Tibial nerve (tissue), 4 donors: ENCODE measurements at places on chromosomes 2 and 18. TPM values are rescaled to one million over a fixed set of nuclear protein-coding genes. Genes with fewer than 3 reads are reported as not detected.

- DNase-seq = peak; percentile 16
- H3K27ac ChIP-seq = no peak overlapping the region
- H3K4me3 ChIP-seq = no peak overlapping the region
- peaks cover 5% of the 10 kb centered on the region for H3K36me3 ChIP-seq
These were observed 54.2 kb downstream of the PDE1A start for GRCh38 chr2:182372661-182373060.

GRCh38 chr2:10918661-10919409 lies 7.1 kb downstream of the KCNF1 start:
- H3K36me3 ChIP-seq = no peaks in the 10 kb centered on the region
- H3K27ac ChIP-seq = no peak overlapping the region
- H3K4me1 ChIP-seq = no peaks in the 10 kb centered on the region
- no peak for DNase-seq
- no peak overlapping the region for H3K4me3 ChIP-seq
- peaks cover 8% of the 10 kb centered on the region for H3K27me3 ChIP-seq

DNA sequence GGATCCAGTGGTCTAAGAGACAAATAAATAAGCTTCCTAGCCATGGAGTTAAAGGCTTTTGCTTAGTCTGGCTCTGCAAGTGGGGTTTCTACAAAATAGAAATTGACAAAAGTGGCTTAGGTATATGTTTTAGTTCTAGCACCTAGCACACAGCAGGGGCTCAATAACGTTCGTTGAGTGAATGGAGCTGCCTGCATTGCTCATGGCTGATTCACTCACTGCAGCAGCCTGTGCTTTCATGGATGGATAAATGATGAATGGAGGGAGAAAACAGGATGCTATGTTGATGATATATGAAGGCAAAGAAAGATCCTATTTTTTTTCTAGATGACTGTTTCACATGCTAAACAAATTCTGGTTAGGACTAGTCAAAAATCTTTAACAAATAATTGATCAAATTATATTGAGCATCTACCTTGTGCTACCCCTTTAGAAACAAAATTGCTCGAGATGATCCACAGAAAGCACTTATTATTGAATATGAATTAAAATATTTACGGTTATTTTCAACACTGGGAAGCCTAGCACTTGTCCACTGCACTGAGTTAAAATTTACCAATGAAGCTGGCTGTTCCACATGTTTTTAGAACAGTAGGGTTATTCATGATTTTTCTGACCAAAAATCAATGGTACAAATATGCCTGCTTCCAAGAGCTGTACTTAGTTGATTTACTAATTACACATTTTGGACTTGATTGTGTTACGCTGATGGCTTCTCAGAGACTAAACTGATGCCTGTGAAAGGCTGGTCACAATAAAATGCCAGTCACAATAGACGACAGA lies 39.6 kb downstream of the HDHD2 start:
- no peaks in the 10 kb centered on the region for H3K4me1 ChIP-seq
- H3K27me3 ChIP-seq = no peaks in the 10 kb centered on the region
- DNase-seq = no peak
- H3K4me3 ChIP-seq = no peak overlapping the region

GRCh38 chr2:48228345-48228684 lies 301.6 kb upstream of the STON1 start:
- no peaks in the 10 kb centered on the region for H3K4me1 ChIP-seq
- H3K27me3 ChIP-seq = no peaks in the 10 kb centered on the region
- H3K27ac ChIP-seq = no peak overlapping the region
- no peak overlapping the region for H3K4me3 ChIP-seq

- no peak for DNase-seq
- no peak overlapping the region for H3K4me3 ChIP-seq
- no peak overlapping the region for H3K27ac ChIP-seq
These were observed 20.8 kb downstream of the PTPN18 start for GRCh38 chr2:130376433-130377293.

DNA sequence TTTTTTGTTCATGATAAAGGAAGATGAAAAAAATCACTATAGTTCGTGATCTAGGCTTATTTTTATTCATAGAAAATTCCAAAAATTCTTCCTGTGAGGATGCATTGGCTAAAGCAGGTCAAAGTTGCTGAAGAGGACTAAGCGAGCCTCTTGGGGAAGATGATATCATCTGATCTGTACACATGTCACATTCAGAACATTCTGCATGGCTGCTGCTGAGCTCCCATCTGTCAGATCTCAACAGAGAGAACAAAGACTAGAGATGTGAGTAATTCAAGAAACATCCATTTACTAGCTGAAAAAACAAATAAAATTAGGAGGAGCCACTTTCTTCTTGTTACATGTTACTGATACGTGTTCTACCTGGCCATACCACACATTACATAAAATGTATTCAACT lies 518.6 kb upstream of the FSIP2 start:
- no peak for DNase-seq
- no peak overlapping the region for H3K4me3 ChIP-seq
- no peaks in the 10 kb centered on the region for H3K36me3 ChIP-seq
- H3K27me3 ChIP-seq = no peaks in the 10 kb centered on the region
- H3K4me1 ChIP-seq = no peaks in the 10 kb centered on the region

GRCh38 chr2:188248513-188248912 lies 43.2 kb upstream of the GULP1 start:
- no peak overlapping the region for H3K27ac ChIP-seq
- no peaks in the 10 kb centered on the region for H3K36me3 ChIP-seq
- DNase-seq = no peak
- H3K27me3 ChIP-seq = no peaks in the 10 kb centered on the region
- H3K4me3 ChIP-seq = no peak overlapping the region

DNA sequence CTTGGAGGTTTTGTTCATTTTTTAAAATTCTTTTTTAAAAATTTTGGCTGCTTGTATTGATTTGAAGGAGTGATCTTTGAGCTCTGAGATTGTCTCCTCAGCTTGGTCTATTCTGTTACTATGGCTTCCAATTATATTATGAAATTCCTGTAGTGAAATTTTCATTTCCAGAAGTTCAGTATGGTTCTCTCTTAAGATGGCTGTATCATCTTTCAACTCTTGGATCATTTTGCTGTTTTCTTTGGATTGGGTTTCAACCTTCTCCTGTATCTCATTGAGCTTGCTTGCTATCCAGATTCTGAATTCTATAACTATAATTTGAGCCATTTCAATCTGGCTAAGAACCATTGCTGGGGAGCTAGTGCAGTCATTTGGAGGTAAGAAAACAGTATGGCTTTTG lies 270.8 kb upstream of the NT5C1B start:
- no peaks in the 10 kb centered on the region for H3K27me3 ChIP-seq
- no peak overlapping the region for H3K27ac ChIP-seq
- H3K4me1 ChIP-seq = no peaks in the 10 kb centered on the region
- H3K36me3 ChIP-seq = no peaks in the 10 kb centered on the region
- H3K4me3 ChIP-seq = no peak overlapping the region
- no peak for DNase-seq

DNA sequence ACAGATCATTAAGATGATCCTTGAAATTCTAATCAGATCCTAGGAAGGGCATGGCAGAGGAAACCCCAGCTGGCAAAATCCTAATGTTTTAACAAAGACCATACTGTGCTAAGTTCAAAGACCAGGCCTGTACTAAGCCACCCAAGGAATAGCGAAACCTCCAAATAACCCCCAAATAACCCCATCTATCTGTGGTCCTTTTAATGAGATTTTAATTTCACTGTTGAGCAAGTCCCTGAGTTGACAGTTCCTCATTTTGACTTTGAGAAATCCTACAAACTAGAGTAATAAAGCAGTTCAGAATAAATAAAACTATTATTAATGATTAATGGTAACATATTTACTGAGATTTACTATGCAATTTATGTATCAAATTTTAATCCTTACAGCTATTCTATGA lies 259.8 kb downstream of the STK39 start:
- H3K4me3 ChIP-seq = no peak overlapping the region
- H3K36me3 ChIP-seq = no peaks in the 10 kb centered on the region
- no peaks in the 10 kb centered on the region for H3K4me1 ChIP-seq
- H3K27me3 ChIP-seq = no peaks in the 10 kb centered on the region

DNA sequence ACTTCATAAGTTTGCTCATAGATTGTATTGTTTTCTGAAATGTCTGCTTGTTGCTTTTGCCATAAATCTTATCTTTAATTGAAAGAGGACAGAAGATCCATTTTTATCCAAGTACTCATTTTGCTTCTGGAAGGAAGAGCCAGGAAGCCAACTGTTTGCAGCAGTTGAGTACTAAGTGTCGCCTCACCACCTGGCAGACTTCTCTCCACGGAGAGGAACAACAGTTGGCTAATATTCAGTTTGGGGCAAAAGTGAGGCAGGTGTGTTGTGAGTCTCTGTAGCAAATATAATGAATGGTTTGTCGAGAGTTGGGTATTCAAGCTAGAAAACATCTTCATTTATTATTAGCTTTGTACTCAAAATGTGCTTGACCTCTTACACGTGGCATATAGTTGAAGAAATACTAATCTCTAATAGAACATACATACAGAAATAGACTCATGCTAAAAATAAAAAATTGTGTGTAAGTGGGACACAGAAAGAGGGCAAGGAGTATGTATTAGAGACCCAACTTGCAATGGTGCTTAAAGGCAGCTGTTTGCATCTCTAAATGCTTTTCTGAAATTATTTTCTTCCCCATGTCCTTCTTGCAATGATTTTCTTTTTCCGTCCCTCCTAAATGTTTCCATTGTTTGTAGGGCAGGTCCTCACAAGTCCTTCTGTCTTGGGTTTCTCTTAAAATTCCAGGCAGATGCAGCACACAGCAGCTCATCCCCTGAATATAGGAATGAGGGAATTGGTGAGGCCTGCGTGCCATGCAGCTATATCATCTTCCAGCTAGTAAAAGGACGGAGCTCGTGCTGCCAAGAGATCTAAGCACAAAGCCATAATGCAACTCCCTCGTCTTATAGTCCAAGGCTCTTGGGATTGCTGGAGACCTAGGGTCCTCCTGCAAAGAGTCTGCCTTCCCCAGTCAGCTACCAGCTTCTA lies 44.8 kb upstream of the MAP3K20 start:
- H3K4me1 ChIP-seq = peaks cover 8% of the 10 kb centered on the region
- no peaks in the 10 kb centered on the region for H3K36me3 ChIP-seq
- DNase-seq = no peak
- H3K27me3 ChIP-seq = no peaks in the 10 kb centered on the region
- no peak overlapping the region for H3K27ac ChIP-seq
- H3K4me3 ChIP-seq = no peak overlapping the region

DNA sequence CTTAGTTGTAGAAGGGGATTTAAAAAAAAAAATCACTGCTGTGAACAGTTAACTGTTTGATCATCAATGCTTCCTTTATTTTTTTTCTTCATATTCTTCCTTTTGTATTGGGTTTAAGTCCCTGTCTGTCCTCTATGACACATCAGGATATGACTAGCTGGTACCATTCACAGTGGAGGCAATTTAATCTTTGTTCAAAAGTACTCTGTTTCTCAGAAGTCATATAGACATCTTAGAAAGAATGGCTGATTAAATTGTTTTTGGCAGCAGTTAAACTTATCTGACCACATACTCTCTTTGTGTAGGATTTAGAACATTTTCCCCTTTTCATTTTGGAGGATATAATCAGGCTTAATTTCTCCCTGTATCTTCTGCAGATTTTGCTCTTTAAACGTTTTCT lies 807.8 kb upstream of the CDH2 start:
- no peaks in the 10 kb centered on the region for H3K27me3 ChIP-seq
- no peak overlapping the region for H3K4me3 ChIP-seq
- no peak overlapping the region for H3K27ac ChIP-seq
- H3K36me3 ChIP-seq = no peaks in the 10 kb centered on the region

- DNase-seq = no peak
- no peak overlapping the region for H3K4me3 ChIP-seq
- no peaks in the 10 kb centered on the region for H3K36me3 ChIP-seq
- no peaks in the 10 kb centered on the region for H3K27me3 ChIP-seq
These were observed 44.2 kb upstream of the HS6ST1 start for GRCh38 chr2:128362889-128363228.

DNA sequence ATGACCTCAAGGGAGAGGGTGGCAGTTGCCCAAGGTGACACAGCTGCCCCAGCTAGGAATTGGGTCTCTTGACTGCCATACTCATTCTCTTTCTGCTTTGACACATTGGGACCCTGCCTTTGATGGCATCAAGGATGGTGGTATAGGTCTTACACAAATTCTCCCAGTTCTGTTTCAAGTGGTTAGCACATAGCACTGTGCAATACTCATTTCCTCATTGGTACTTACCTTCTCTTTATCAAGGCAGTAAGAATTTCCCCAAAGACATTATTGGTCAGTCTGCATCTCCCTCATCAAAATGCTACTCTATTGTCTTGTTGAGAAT lies 35.9 kb upstream of the CCDC93 start:
- H3K27ac ChIP-seq = no peak overlapping the region
- no peak overlapping the region for H3K4me3 ChIP-seq
- no peak for DNase-seq
- H3K36me3 ChIP-seq = no peaks in the 10 kb centered on the region

GRCh38 chr18:24837066-24837465 lies 376.6 kb downstream of the HRH4 start:
- H3K27ac ChIP-seq = no peak overlapping the region
- H3K4me3 ChIP-seq = no peak overlapping the region
- no peaks in the 10 kb centered on the region for H3K4me1 ChIP-seq

- no peak overlapping the region for H3K27ac ChIP-seq
- DNase-seq = no peak
- no peaks in the 10 kb centered on the region for H3K36me3 ChIP-seq
- no peak overlapping the region for H3K4me3 ChIP-seq
- H3K27me3 ChIP-seq = no peaks in the 10 kb centered on the region
- no peaks in the 10 kb centered on the region for H3K4me1 ChIP-seq
These were observed 249.3 kb upstream of the MEIS1 start for GRCh38 chr2:66185497-66186054.

DNA sequence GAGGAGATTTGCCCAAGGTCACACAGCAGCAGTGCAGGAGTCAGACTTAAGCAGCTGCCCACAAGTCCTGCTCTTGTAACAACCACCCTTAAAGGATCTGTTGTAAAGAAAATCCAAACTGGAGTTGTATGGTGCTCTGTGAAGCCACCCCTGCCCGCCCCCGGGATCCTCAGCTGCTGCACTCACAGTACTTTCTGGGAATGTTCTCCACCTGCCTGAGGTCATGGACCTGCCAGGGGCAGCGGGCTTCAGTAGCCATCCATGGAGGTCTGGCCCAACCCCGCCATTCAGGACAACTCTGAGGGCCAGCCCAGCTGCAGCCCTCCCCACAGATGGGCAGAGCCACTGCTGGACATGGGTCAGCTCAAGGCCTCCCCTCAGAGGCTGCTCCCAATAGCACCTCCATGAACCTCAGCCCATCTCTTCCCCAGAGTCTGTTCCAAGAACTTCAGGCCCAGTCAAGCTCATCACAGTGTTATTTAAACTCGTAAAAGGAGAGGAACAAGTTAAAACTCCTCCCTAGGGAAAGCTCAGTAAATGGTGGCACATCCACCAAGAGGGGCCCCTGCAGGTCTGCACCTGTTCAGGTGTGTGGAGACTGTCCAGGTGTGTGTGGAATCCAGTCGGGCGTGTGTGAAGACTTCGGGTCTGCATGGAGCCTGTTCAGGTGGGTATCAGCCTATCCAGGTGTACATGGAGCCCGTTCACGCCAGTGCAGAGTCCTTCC lies 39.4 kb upstream of the GPC1 start:
- no peaks in the 10 kb centered on the region for H3K4me1 ChIP-seq
- no peak overlapping the region for H3K27ac ChIP-seq
- DNase-seq = no peak
- H3K4me3 ChIP-seq = no peak overlapping the region
- no peaks in the 10 kb centered on the region for H3K36me3 ChIP-seq

ITPRIPL1 gene
- 2.0 TPM for total RNA-seq

BMP10 gene
- not detected for total RNA-seq

KLF11 gene
- 17.1 TPM for total RNA-seq

MCFD2 gene
- total RNA-seq = 49.2 TPM

SKOR2 gene
- not detected for total RNA-seq

ARHGAP25 gene
- total RNA-seq = 5.9 TPM

UGT1A9 gene
- not detected for total RNA-seq

KLHL41 gene
- 1.7 TPM for total RNA-seq

CRYGA gene
- total RNA-seq = not detected

TTC21B gene
- 39.6 TPM for total RNA-seq

RASGRP3 gene
- total RNA-seq = 5.4 TPM
